ENCODE measurements at places on chromosomes 7 and 10.
A peak's percentile ranks its signal among the peaks of the same experiment; 100 is the strongest.

GRCh38 chr10:60446070-60446833 lies 56.6 kb upstream of the ANK3 start:
- no peak for DNase-seq

DNA sequence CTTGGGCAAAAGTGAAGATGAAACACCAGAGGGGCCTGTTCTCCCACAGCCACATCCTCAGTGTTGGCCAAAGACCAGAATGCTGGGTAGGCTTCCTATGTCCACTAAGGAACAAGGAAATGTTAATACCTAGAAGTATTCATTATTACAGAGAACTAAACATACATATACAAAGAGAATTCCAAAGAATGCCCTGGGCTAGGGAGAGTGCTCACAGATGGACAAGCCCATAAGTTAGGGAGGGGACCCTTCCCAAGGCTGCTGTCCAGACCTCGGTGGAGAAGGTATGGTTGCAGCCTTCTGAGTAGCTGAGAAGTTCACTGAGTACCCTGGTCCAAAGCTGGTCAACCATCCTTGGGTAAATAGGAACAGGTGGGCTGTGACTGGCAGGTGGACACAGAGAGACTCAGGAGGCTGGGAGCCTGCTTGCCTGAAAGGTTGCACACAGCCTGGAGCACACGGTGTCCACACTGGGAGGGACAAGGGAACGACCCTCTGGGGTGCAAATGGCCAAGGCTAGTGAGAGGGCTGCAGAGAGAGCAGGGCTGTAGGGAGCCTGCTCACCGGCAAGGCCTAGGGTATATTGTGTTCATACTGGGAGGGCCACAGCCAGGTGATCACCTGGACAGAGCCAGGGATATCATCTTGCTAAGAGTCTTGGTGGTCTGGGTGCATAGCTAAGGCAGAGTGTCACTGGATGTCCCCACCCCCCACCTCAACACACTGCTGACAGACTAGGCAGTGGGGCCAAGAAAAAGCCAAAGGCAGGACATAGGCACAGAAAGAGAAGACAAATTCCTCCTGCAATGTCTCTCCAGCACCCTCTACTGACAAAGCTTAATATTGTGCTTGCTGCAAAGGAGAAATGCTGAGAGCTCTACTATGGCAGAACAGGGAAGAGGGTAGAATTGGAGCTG lies 40.3 kb downstream of the CPVL start:
- peak; percentile 52 for DNase-seq

- no peak for DNase-seq
These were observed 149.0 kb downstream of the TNS3 start for GRCh38 chr7:47432671-47433563.

- DNase-seq = no peak
These were observed 126.1 kb upstream of the PPP2R2D start for GRCh38 chr10:131774681-131775085.

GRCh38 chr10:118708571-118708970 lies 46.2 kb downstream of the CACUL1 start:
- DNase-seq = no peak

DNA sequence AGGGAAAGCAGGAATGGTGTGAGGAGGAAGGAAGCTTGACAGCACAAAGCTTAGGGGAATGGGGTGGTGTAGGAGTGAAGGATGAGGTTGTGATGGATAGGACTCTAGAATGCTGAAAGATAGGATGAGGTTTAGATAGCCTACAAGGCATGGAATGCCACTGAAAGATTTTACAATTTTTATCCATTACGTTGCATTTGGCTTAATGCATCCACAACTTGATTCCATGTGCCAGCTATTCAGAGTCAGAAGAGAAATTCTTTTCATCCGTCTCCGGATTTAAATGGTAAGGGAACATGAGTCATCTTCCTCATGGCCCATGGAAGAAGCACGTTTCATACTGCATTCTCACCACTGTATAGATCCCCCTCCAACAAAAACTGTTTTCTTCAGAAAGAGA lies 212.4 kb upstream of the BMPER start:
- no peak for DNase-seq

DNA sequence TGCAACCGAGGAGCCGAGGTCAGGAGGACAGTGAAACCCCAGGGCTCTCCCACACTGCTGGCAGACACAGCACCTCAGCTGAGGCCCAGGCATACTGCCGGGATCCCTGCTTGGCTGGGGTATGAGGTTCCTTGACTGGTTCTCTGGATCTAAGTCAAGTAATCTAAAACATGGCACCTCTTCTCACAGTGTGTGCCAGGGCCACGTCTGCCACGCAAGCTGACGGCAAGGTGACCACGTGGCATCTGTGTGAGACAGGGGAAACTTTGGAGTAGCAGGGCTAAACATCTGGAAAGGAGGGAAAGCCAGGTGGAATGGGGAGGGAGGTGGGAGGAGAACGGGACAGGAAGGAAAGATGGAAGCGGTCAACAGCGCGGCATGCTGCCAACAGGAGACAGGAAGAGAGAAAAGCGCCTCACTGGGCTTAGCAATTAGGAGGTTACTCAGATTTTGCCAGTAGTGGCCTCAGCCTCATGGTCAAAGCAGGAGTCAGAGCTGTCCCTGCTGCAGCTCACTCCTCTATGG lies 103.7 kb downstream of the CXCL12 start:
- no peak for DNase-seq
